Omental fat pad (tissue), 4 donors: ENCODE measurements at places on chromosomes 2 and 18. TPM values are rescaled to one million over a fixed set of nuclear protein-coding genes. Genes with fewer than 3 reads are reported as not detected.

The SOS1 gene
- 23.1 TPM for total RNA-seq

The MALT1 gene
- total RNA-seq = 26.7 TPM

The LBX2 gene
- 5.6 TPM for total RNA-seq

The NTSR2 gene
- 0.28 TPM for total RNA-seq

The SRD5A2 gene
- total RNA-seq = not detected

The KLHL41 gene
- total RNA-seq = 1.4 TPM

The EHBP1 gene
- total RNA-seq = 91.3 TPM

The OXER1 gene
- 0.96 TPM for total RNA-seq

DNA sequence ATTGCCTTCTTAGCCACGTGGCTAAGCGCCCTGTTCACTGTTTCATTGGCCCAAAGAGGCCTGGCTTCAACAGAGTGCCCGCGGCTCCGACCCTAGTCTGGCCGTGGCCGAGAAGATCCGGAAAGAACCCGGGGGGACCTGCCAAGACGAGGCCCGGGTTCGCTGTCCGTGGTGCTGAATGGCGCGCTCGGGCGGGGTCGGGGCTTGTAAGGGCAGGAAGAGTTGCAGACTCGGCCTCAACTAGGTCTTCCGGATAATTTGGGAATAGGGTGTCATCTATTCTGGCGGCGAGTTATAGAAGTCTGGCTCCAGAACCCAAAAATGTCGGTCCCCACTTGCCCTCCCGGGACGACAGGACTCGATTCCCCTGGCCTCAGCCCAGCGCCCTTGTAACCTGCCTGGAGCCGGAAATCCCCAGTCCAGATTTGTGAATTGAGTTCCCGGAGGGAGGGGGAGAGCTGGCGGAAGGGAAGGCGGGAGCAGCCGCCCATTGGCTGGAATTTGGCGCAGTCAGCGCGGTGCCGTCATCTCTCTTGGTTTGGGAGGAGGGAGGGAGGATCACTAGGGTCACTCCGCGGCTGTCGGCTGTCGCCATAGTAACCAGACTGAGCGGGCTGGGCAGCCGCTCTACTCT lies 3.5 kb downstream of the CDK5R2 start:
- DNase-seq = no peak

DNA sequence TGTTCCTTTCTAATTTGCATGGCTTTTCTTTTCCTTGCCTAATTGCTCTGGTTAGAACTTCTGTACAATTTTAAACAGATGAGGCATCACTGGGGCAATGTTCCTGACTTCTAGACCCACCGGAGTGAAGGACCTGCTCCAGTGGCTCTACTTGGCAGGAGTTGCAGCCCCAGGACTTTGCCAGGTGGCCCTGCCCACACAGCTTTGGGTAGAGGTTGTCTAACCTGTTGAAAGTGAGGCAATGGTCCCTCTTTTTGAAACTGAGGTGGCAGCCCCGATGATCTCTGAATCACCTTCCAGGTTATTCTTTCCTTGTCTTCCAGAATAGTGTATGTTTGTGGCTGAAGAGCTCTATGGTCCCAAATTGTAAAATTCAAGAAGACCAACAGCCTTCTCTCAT lies 29.9 kb upstream of the ZNF512 start:
- no peak for DNase-seq

- DNase-seq = no peak
These were observed 12.1 kb downstream of the ACTR3 start for GRCh38 chr2:113901943-113902342.

- no peak for DNase-seq
These were observed 1.2 kb downstream of the TCF7L1 start for GRCh38 chr2:85134255-85134895.
